ENCODE measurements at places on chromosomes 12 and 14.

GRCh38 chr12:129373746-129374145 lies 520.5 kb downstream of the GLT1D1 start:
- DNase-seq: no peak

GRCh38 chr12:92338671-92339070 lies 193.0 kb upstream of the BTG1 start:
- no peak for DNase-seq

- DNase-seq: no peak
These were observed 105.4 kb upstream of the GRIN2B start for GRCh38 chr12:14086838-14087237.

DNA sequence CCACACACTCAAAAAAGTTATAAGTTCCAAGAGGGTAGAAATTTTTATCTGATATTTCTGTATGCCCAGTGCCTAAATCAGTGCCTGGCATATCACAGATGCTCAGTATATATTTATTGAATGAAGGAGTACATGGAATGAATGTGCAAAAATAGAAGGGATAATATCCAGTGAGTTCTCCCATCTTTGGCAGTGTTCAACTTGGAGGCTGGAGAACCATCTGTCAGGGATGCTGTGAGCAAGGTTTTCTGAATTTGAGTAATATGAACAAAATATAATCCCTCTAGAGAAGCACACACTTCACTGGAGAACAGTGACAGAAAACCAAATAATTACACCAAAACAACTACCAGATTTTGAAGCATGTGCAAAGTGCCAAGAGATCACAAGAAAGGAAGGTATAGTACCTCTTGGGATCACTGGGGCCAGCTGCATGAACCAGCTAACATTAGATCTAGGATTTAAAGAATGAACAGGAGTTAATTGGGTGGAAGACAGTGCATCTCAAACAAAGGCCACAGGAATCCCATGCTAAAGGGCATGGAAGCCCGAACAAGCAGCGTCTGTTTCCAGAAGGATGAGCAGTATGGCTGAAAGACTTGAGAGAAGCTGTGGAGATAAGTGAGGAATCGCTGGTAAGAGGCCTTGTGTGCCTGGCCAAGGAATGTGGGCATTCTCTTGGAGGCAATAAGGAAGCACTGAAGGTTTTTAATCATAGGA lies 11.5 kb downstream of the SLC8A3 start:
- no peak for DNase-seq

DNA sequence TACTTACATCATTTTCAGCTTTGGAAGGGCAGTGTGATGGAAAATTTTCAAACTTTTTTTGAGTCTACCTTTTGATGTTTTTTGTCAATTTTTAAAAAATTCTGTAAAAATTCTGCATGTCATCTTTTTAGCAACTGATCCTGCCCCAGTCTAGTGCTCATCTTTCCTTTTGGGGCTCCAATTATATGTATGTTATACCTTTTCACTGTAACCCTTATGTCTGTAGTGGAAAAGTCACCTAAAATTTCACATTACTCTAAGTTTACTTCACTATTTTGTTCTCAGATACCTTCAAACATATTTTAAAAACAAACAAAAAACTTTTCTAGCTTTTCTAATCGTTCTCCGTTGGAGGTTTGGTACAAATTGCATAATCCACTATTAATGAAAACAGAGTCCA lies 32.5 kb upstream of the MYRFL start:
- DNase-seq: no peak

- no peak for DNase-seq
These were observed 13.7 kb upstream of the FGF23 start for GRCh38 chr12:4393211-4393610.

GRCh38 chr14:100155756-100156616 lies 3.5 kb downstream of the DEGS2 start:
- DNase-seq: no peak

DNA sequence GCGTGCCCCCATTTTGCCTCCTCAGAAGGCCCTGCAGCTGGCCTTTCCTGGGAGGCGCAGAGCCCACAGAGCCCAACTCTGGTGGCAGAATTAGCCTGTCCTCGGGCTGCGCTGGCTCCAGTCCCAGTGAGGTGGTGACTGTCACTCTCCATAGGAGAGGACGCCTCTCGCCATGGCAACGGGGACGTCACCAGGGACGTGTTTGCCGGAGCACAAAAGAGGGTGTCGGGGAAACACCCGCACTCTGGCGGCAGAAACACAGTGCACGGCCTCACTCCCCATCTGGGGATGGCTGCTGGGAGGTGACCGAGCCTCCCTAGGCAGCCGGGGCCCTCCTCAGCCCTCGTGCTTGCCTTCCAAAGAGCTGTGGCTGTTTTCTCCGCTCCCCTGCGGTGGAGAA lies 50.2 kb upstream of the NCOR2 start:
- DNase-seq: no peak

GRCh38 chr12:111103583-111103982 lies 183.2 kb upstream of the MYL2 start:
- DNase-seq: no peak

DNA sequence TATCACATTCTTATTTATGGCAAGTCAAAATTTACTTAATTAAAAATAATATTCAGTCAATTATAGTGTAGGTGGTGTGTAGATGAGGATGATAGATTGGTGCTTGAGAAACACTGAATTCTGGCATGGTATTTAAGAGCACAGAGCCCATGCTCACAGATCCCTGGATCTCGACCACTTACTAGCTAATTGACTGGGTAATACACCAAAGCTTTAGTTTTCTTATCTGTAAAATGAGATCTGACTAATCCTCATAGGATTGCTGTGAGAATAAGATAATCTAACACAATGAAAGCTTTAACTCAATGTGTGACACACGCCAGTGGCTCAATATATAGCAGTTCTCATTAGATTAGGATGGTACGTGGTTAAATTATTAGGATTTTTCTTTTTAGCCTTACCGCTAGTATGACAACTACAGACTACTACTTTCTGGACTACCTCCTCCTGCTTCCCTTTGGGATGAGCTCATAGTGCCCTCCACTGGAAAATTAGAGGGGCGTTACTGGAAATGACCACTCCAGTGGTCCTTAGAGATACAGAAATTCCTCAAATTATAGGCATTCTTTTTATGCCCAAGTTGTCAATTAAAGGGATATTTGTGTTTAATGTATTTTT lies 482.8 kb upstream of the TBX3 start:
- DNase-seq: no peak

GRCh38 chr12:20368114-20368650 lies at the start of gene PDE3A:
Gene PDE3A (plus strand): TSS chr12:20368537. CDS start chr12:20369285, 748 bp downstream.
- DNase-seq: peak; percentile 76

DNA sequence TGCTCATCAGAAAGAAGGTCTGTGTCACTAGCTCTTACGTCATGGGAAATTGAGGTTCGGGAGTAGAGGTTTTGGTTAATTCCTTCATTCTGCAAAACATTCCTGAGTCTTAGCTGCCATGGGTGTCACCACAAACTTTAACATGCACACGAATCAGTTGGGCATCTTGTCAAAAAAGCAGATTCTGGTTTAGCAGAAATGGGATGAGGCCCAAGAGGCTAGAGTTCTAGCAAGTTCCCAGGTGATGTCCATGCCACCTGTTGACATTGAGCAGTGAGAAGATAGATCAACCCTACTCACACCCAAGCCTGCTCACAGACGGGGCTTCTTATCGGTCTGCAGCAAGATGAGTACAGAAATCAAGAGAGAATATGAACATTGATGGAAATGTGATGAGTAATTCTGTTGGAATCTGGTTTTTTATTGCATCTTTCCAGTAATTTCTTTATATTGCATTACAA lies 11.7 kb upstream of the RIN3 start:
- DNase-seq: no peak

DNA sequence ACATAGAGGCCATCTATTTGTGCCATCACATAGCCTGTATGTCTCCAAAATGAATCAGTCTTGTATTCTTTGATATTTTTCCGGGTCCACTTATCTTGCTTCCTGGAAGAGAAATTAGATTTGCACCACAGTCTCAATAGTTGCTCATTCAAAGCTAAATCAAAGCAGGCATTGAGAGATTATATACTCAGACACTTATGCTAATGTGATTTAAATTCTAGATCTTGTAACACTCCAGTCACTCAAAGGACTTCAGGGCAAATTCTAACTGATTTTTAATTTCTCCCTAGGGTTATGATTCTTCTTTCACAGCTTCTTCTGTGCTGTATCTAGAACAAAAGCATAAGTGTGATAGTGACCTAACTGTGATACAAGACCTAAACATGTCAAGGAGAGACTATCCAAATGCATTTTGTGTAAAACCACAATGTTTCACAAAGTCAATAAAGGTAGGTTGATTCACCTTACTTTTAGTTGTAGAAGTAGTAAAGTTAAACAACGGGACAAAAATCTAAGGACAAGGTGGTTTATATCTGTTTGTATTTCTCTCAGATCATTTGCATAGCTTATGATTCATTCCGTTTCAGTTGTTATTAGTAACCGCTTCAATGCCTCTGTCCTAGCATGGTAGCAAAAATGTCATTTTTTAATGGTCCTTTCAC lies 26.8 kb downstream of the PLBD1 start:
- DNase-seq: no peak

DNA sequence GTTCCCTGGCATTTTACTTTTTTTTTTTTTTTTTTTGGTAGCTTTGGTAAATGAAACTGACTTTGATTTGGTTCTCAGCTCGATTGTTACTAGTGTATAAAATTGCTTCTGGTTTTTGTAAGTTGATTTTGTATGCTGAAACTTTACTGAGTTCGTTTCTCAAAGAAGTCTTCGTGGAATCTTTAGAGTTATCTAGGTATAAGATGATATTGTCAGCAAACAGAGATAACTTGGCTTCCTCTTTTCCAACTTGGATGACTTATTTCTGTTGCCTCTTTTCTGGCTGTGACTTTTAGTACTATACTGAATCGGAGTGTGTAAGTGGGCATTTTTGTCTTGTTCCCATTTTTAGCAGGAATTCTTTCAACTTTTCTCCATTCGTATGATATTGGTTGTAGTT lies 28.1 kb downstream of the USP15 start:
- no peak for DNase-seq

GRCh38 chr12:96237465-96238077 lies 43.4 kb downstream of the ELK3 start:
- DNase-seq: no peak

DNA sequence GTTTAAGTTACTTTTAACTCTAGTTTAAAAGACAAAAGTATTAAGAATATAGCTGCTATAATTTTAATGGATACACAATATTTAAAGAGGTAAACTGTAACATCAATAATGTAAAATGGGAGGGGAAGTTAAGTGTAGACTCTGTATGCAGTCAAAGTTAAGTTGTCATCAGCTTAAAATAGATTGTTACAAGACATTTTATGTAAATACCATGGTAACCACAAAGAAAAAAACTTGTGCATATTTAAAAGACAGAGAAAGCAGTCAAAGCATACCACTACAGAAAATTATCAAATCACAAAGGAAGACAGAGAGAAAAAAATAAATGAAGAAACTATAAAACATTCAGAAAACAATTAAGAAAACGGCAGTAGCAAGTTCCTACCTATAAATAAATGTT lies 73.3 kb downstream of the CEP128 start:
- no peak for DNase-seq

- DNase-seq: no peak
These were observed 18.0 kb downstream of the ACACB start for GRCh38 chr12:109134186-109134917.

GRCh38 chr12:45216983-45217485 lies 1.1 kb downstream of the ANO6 start:
- no peak for DNase-seq

DNA sequence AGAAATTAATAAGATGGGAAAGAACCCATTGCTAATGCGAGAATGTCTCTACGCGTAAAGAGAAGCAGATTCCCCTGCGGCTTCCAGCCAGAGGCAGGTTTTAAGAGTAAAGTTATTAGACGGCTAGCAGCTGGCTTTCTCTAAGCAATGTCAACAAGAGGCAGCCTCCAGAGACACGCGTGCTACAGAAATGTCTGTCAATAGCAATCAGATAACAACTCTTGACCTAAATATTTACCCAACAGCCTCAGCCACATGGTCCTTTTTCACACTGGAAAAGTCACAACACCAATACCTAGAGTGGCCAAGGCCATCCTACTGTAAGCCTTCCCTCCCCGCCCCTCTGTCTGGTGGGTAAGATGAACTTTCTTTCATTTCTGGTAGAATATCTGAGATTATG lies 146.0 kb upstream of the SFSWAP start:
- DNase-seq: no peak

GRCh38 chr12:5945071-5946008 lies at the start of gene ANO2:
Gene ANO2 (minus strand): TSS chr12:5945259. CDS start chr12:5945217, 42 bp downstream.
- peak; percentile 11 for DNase-seq

DNA sequence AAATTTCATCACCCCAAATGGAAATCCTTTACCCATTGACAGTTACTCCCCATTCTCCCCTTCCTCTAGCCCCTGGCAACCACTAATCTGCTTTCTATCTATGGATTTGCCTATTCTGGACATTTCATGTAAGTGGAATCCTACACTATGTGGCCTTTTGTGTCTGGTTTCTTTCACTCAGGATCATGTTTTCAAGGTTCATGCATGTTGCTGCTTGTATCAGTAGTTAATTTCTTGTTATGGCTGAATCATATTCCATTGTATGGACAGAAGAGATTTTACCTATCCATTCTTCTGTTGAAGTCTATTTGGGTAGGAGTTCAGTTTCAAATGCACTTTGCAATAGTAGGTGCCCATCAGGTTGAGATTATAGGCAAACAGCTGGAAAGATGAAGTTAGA lies 1.4 kb downstream of the RFC5 start:
- no peak for DNase-seq

GRCh38 chr14:75976826-75977581 lies 4.8 kb downstream of the TGFB3 start:
- DNase-seq: no peak

GRCh38 chr14:92729634-92730358 lies 18.6 kb downstream of the LGMN start:
- DNase-seq: no peak

DNA sequence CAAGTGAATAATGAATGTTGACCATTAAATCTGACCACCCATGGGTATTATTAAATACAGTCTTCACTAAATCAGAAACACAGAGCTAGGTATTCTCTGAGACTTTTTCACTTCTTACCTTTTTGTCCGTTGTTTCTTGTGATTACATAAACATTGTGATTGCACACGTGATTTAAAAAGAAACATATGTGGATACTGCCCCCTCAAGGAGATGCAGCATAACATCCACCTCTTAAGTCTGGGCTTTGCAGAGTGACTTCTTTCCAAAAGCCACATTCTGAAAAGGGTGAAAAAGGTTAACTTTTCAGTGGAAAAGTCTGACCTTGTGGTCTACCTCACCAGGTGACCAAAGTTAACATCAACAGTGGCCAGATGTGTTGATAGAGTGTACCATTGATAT lies 185.5 kb upstream of the FAR2 start:
- DNase-seq: peak; percentile 58

GRCh38 chr12:87960566-87960965 lies 68.6 kb downstream of the C12orf50 start:
- no peak for DNase-seq
